ENCODE measurements at places on chromosomes 5 and 9.

DNA sequence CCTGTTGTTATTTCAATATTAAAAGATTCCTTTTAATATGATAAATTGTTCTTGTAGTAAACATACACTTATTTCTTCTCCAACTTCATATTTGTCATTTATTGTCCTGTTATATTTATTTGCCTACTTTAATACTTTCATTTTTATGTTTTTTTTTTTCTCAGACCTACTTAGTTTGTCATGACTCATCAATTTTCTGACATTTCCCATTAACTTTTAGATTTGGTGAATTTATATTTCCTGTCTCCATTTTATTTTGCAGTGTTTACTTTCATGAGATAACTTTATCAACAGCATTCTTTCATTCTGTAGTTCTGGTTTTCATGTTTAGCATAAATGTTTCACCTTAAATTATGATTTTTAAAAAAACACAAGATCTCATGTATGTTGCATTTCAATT is 788.7 kb downstream of the EFNA5 start:
- DNase-seq: no peak

- DNase-seq: no peak
Measured at GRCh38 chr5:26805076-26805475, 233.3 kb downstream of the CDH9 start.

GRCh38 chr5:160846642-160847041 is 5.4 kb downstream of the ATP10B start:
- no peak for DNase-seq

DNA sequence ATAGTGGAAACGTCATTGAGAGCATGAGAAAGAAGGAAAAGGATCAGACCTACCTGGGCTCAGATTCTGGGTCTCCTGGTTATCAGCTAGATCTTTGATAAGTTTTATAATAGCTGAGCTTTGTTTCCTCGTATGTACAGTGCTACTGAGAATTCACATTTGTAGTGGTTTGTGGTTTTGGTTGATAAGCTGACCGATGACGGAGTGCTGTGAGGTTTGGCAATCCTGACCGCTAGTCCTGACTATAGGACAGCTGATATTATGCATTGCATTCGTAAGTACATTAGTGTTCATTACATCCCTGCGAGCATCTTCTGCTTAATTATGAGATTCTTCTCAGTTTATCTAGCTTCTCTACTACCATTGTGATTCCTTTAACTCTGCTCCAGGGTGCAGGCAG is 190.7 kb upstream of the SLC27A6 start:
- no peak for DNase-seq

DNA sequence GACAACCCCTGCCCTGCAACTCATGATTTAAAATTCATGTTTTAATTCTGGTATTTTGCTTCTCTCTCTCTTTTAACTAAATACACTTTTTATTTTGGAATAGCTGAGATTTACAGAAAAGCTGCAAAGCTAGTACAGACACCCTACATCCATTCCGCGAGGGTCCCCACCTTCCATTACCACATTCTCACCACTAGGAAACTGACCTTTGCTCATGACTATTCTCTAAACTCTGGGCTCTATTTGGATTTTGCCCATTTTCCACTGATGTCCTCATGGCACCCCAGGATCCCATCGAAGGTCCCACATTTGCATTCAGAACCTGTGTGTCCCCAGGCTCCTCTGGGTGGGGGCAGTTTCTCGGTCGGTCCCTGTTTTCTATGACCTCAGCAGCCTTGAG is 11.5 kb downstream of the ERGIC1 start:
- DNase-seq: no peak

DNA sequence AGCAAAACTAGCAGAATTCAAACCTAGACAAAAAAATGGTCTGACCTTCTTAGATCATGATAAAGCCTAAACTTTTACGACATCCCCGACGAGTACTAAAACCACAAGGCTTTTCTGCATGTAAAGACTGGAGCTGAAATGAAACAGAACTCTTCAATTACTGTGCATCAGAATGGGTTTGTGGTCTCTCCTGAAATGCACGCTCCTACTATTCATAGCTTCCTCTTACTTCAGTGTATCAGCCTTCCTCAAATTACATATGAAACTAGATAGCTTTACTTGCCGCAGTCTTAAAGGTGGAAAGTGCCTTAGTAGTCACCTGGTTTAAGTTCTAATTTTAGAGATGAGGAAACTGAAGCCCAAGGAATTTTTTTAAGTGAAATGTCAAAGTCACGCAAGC is 24.6 kb upstream of the MED10 start:
- DNase-seq: no peak

GRCh38 chr5:99315413-99316183 is 386.8 kb upstream of the CHD1 start:
- DNase-seq: no peak

GRCh38 chr9:1057910-1058309 is 7.8 kb downstream of the DMRT2 start:
- no peak for DNase-seq

DNA sequence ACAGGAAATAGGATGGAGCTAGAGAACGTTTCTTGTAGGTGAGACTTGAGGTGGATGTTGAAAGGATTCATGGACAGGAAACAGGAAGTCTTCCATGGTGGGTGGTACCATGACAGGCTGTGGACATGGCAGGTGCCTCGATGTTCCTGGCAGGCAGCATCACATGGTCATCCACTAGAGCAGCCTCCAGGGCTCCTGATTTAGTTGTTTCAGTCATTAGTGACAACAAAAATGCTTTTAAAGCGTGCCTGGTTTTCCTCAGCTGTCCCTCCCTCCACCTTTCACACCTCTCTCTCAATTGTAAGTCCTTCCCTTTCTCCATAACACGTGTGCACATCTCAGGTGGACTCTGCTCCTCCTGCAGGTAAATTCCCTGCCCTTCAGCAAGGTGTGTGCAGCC is 25.2 kb upstream of the ASPN start:
- no peak for DNase-seq

DNA sequence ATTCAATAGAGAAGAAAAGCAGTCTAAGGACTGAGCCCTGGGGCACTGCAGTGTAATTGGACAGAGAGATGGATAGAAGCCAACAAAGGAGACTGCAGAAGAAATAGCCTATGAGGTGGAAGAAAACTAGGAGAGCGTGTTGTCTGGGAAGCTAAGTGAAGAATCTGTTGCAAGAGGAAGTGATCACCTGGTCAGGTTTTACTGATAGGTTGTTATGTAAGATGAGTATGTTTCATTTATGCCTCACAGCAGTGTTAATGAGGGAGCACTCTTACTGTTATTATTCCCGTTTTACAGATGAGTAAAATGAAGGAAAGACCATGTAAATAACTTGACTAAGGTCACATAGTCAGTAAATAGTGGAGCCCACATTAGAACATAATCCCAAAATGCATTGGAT is 80.0 kb upstream of the GRHPR start:
- no peak for DNase-seq

- DNase-seq: no peak
Measured at GRCh38 chr9:34493972-34494535, 28.7 kb downstream of the ENHO start.

- no peak for DNase-seq
Measured at GRCh38 chr9:99555792-99556191, 265.9 kb upstream of the NR4A3 start.

DNA sequence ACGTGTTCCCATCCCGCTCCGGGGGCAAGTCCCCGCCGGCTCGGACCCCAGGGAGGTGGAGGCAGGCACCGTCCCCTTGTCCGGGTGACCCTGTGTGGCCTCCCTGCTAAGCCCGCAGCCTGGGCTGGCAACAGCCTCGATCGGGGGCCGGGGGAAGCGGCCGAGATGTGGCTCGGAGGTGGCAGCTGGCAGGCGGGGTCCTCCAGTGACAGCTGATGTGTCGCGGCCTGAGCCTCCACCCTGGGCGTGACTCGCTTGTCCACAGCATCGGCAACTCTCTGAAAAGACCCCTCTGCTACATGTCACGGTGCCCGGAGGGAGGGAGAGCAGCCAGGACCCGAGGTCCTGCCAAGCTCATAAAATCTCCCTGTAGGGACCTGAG is 124.8 kb upstream of the IRX4 start:
- DNase-seq: no peak

DNA sequence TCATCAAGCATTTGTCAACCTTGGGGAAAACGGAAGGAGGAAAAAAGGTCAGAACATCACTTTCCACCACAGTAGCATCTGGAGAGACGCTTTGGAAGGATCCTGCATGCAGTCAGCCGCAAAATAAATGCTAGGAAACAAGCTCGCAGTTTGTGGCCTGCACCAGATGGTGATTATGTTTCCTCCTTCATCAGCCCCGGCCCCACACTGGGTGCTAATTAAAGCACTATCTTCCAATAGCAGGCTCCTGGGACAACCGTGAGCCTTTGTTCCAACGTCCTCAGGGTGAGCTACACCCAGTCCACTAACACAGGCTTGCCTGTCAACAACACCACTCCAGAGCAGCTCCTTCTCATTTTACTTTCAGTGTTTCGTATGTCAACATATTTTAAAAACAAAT is 64.0 kb downstream of the RNF130 start:
- DNase-seq: no peak

DNA sequence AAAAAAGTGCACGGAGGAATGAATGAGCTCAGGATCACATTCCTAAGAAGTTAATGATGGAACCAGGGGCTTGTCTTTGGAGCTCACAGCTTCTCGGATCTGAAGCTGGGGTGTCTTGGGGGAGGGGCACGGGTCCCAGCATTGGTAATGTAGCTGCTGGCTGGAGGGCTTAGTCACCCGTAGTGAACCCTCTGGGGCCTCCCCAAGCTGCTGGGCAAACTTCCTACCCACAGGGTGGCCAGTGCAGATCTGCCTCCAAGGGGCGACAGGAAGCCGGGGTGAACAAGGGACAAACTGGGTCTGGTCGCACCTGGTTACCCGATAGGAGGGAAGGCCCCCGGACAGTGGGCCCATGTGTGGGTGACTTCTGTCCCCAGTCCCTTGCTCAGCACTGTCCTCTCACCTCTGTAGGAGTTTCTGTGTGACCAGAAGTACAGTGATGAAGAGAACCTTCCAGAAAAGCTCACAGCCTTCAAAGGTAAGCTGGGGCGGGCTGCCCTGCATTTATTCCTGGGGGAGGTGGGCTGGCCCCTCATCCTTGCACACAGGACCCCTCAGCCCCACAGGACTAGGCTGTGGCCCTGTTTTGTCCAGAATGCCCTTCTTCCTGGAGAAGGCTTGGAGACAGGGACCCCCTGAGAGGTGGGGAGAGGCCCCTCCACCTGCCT is 14.1 kb upstream of the NUP214 start:
- DNase-seq: no peak

GRCh38 chr5:148352696-148353095 is 17.3 kb downstream of the SPINK9 start:
- DNase-seq: no peak

GRCh38 chr5:10144040-10144439 is 105.6 kb downstream of the ATPSCKMT start:
- DNase-seq: no peak

- DNase-seq: no peak
Measured at GRCh38 chr5:151570058-151570457, 21.1 kb downstream of the FAT2 start.

DNA sequence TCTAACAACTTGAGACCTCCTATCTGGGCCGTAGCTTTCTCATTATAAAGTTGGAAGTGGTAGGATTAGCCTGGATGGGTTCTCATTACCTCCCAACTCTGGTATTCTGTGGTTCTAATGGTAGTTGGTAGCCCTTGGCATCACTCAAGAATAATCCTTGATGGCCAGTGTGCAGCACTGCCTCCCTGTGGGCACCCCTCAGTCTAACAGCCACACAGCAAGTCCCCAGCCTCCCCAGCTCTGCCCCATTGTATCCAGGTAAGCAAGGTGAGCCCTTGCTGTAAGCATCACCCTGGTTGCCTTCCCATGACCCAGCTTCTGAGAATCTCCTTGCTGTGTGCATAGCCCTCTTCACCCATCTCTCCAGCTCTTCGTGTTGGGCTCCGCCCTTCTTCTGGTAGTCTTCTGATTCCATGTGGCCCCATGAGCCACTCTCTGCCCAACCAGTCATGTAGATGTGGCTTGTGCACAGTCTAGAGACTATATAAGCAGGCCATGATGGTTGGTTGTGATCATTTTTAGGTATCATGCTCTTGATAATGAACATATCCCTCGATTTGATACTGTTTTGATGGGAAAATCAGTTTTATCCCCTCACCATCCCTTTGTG is 57.6 kb upstream of the GRHPR start:
- DNase-seq: no peak

- no peak for DNase-seq
Measured at GRCh38 chr9:129828969-129829368, 5.0 kb upstream of the TOR1A start.

- no peak for DNase-seq
Measured at GRCh38 chr9:5512658-5513452, 2.5 kb downstream of the PDCD1LG2 start.

DNA sequence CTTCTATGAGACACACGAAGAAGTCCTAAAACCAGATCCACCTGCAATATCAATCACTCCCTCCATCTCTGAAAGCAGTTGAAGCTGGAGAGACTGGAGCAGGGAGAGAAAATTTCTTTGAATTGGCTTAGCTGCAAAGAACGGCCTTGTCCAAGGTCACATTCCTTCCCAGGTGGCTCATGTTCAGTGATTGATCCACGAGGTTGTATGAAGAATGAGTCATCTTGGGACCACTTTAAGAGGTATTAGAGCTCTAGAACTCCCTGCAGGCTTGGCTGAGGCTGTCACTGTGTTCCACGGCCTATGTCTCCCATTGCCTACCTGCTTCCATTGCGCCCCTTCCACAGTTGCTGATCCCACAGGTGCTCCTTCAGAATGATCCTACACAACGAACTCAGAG is 68.2 kb downstream of the HMHB1 start:
- no peak for DNase-seq

GRCh38 chr5:58542709-58543108 is 40.2 kb upstream of the RAB3C start:
- DNase-seq: no peak

DNA sequence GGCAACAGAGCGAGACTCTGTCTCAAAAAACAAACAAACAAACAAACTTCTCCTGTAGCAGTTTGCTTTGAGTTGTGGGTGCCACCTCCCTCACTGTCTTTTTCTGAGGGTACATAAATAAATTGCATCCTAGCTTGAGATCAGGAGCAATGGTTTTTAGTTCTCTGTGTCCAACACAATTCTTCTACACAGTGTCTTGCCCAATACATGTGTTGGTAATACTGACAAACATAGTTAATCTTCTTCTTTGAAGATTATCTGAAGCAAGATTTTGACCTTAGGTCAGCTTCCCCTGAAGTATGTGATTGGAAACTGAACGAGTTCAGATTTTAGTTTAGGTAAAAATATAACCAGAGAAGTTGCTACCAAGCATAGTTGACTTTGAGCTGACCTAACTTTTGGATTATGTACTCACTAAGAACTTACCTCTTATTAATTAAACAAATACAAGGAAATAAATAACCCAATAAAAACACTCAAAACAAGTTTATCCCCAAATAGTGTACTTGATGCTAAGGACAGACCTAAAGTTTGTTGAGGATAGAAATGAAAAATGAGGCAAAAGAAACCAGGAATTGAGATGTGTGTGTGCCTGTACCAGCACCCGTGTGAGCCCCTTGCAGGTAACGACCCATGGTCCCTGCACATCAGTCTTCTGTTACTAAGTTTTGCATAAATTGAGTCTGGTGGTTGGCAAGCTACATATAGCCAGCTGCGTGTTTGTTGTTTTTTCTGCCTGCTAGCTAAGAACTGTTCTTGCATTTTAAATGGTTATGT is 16.2 kb downstream of the TJP2 start:
- no peak for DNase-seq

GRCh38 chr5:136199408-136199807 is 6.4 kb upstream of the SMIM32 start:
- no peak for DNase-seq

Data from stimulated activated naive CD4-positive, alpha-beta T cell (primary cell).